ENCODE measurements at places on chromosomes 5 and 9. TPM values are rescaled to one million over a fixed set of nuclear protein-coding genes. Genes with fewer than 3 reads are reported as not detected.

Gene TYRP1
- polyA plus RNA-seq: 1.2 TPM

Gene ABO
- polyA plus RNA-seq: 6.8 TPM

Gene MVB12B
- polyA plus RNA-seq: 16.0 TPM

Gene C8G
- 0.28 TPM for polyA plus RNA-seq

Gene FBXO38
- polyA plus RNA-seq: 40.7 TPM

Gene SHOC1
- polyA plus RNA-seq: 0.75 TPM

Gene UBLCP1
- 43.8 TPM for polyA plus RNA-seq

Gene LCN9
- not detected for polyA plus RNA-seq

Gene NDUFB6
- polyA plus RNA-seq: 79.4 TPM

Gene PLPPR1
- 23.8 TPM for polyA plus RNA-seq

Gene LMNB1
- polyA plus RNA-seq: 143 TPM

Gene ZNF608
- 68.3 TPM for polyA plus RNA-seq

Gene PPP2R2B
- 12.5 TPM for polyA plus RNA-seq

Gene RNF208
- polyA plus RNA-seq: 7.2 TPM

Gene CCDC69
- 4.0 TPM for polyA plus RNA-seq

Gene CMYA5
- polyA plus RNA-seq: 14.0 TPM

Gene CNOT8
- polyA plus RNA-seq: 88.2 TPM

Gene ZNF483
- 2.3 TPM for polyA plus RNA-seq

Gene DRD1
- not detected for polyA plus RNA-seq

Gene TMEM232
- 8.7 TPM for polyA plus RNA-seq

Gene ITGA1
- polyA plus RNA-seq: 53.3 TPM

Gene GKAP1
- polyA plus RNA-seq: 17.5 TPM

Gene TAF11L10
- not detected for polyA plus RNA-seq

Gene COL27A1
- polyA plus RNA-seq: 26.0 TPM

Gene SH3TC2
- 0.75 TPM for polyA plus RNA-seq

Gene SPRY4
- 33.8 TPM for polyA plus RNA-seq

Gene PPP2CA
- polyA plus RNA-seq: 219 TPM

Gene KCTD16
- 2.7 TPM for polyA plus RNA-seq

Gene OR13D1
- polyA plus RNA-seq: not detected

Gene DMRTA1
- polyA plus RNA-seq: 1.9 TPM

Gene TAS2R1
- not detected for polyA plus RNA-seq

Gene TAF9
- polyA plus RNA-seq: 63.8 TPM

Gene GRM6
- 0.54 TPM for polyA plus RNA-seq

Gene C5orf58
- polyA plus RNA-seq: 0.15 TPM

Gene ZDHHC11B
- 4.3 TPM for polyA plus RNA-seq

Gene SPINK7
- polyA plus RNA-seq: not detected

Gene KIAA0825
- 4.0 TPM for polyA plus RNA-seq

Gene S1PR3
- 59.8 TPM for polyA plus RNA-seq

Gene NUTM2G
- 0.85 TPM for polyA plus RNA-seq

Gene EIF4EBP3
- 9.8 TPM for polyA plus RNA-seq

Gene RASEF
- 7.0 TPM for polyA plus RNA-seq

Gene ACER2
- 16.2 TPM for polyA plus RNA-seq

Gene PCDHGC4
- 2.9 TPM for polyA plus RNA-seq

Gene SMU1
- 29.4 TPM for polyA plus RNA-seq

Data from right renal cortex interstitium (tissue), 3 donors.